ENCODE measurements at places on chromosomes 4 and X.

- no peak for DNase-seq
Observed at GRCh38 chrX:119093991-119094735, 21.4 kb downstream of the CT47C1 start.

- no peak for DNase-seq
Observed at GRCh38 chrX:115940888-115941332, 229.6 kb upstream of the AGTR2 start.

GRCh38 chr4:142656178-142656577, 189.9 kb downstream of the INPP4B start:
- DNase-seq, result no peak

DNA sequence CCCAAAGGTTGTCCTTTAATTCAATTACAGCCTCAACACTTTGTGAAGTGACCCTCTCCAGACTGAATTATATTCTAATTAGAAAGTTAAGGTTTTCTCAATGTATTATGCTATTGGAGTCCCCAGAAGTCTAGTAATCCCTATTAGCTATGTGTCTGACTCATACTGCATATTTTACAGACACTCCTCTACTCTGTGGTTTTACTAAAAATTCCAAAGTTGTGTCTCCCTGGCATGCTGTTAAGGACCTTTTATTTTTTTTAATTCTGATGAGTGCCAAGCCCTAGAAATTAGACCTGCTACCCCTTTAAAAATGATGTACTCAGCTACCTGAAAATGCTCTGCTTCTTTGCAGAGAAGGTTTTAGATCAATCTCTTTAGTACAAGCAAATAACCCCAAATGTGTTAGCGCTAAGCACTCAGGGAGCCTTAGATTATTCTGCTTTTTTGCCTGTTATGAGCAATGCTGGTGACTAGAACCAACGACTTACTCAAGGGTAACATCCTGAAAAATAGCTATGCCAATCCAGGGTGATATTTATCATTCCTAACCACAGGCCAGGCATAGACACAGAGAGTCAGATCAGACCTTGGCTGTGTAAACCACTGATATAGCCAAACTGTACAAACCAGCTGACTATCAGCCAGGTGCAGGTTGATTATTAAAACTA, 26.1 kb upstream of the CXCL13 start:
- peak; percentile 16 for DNase-seq

GRCh38 chr4:158809611-158810486, 41.0 kb downstream of the FNIP2 start:
- DNase-seq, result no peak

DNA sequence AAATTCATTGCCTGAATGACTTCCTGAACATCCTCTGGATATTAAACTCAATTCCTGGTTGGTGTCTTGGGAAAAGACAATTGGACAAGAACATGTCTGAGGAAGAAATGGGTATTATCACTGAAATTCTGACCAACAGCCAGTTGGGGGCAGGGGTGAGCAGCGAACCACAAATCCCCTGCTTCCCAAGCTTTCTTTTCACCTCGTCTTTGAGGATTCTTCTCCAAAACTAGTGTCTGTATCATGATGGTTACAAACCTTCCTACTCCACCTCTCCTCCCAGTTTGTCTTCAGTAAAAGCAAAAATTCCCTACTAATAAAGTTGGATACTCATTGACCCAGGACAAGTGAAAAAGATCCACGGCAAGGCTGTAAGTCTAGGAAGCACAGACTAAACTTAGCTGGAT, 48.3 kb upstream of the WDR1 start:
- DNase-seq, result peak; percentile 9

- DNase-seq, result no peak
Observed at GRCh38 chrX:44036336-44036735, 63.1 kb upstream of the NDP start.

- DNase-seq, result no peak
Observed at GRCh38 chrX:142999199-142999701, 26.5 kb upstream of the SPANXN4 start.

GRCh38 chr4:145735347-145735675, 55.4 kb downstream of the C4orf51 start:
- no peak for DNase-seq

DNA sequence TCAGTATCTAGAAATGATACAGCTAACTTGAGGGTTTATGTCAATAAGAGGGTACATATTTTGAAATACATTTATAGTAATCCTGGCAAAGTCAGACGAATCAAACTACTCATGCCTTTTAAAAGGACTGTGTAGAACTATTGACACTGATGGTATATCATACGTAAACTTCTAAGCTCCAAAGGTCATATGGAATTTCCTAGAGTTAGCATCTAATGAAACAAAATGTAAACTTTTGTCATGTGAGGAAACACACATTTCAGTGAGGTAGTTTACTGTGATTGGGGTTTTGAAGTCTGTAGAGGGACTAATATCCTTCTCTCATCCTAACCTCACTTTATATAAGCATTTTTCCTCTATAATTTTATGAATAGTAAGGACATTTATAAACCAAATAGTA, 138.4 kb downstream of the SCLT1 start:
- no peak for DNase-seq

GRCh38 chr4:182056866-182057265, 186.3 kb upstream of the TENM3 start:
- no peak for DNase-seq

GRCh38 chr4:117481742-117482141, 396.4 kb upstream of the TRAM1L1 start:
- DNase-seq, result no peak

DNA sequence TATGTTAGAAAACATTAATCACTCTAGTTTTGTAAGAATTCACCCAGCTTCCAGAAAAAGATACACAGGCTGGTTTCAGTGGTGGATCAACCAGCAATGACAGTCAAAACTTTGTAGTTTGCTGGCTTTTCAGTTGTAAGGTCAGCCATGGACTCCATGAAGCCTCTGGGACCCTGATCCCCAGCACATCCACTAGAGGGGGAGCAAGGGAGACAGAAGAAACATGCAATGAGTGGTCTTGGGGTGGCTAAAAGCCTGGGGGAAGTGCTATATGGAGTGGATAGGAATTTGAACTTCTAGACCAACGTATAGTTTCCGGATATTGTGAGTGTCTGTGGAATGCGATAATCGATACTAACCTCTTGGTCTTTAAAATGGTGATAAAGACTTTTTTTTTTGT, 72.7 kb downstream of the AFF2 start:
- no peak for DNase-seq
